ENCODE measurements at places on chromosomes 11 and 22.

- DNase-seq: no peak
These were observed 11.0 kb upstream of the MICALL1 start for GRCh38 chr22:37894939-37895670.

DNA sequence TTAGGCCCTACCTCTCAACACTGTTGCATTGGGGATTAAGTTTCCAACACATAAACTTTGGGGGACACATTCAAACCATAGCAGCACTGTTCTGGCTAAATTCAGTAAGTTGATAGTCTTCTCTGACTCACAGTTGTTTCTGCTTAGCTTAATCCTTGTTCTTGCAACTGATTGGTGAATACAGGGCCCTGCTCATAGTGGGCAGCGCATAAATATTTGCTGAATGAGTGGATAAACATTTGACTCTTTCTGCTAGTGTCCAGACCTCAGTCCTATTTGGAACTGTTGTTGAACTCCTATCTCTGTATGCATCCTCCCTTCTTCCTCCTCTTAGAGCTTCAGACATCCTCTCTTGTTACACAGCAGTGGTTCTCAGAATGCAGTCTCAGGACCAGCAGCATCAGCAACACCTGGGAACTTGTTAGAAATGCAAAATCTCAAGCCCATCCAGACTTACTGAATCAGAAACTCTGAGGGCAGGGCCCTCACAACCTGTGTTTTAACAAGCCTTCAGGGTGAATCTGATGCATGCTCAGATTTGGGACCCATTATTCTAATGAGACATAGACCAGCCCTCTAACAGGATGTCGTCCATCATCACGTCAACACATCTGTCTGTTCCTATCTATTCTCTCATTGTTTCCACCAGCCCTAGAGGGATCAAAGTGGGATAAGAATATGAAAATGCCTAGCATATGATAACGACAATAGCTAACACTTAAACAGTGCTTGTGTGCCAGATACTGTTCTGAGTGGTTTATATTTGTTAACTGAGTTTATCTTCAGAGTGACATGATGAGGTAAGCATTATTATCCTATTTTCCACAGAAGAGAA lies 22.3 kb downstream of the SPON1 start:
- DNase-seq: no peak

GRCh38 chr11:114308689-114309089 lies 12.5 kb downstream of the NNMT start:
- no peak for DNase-seq

DNA sequence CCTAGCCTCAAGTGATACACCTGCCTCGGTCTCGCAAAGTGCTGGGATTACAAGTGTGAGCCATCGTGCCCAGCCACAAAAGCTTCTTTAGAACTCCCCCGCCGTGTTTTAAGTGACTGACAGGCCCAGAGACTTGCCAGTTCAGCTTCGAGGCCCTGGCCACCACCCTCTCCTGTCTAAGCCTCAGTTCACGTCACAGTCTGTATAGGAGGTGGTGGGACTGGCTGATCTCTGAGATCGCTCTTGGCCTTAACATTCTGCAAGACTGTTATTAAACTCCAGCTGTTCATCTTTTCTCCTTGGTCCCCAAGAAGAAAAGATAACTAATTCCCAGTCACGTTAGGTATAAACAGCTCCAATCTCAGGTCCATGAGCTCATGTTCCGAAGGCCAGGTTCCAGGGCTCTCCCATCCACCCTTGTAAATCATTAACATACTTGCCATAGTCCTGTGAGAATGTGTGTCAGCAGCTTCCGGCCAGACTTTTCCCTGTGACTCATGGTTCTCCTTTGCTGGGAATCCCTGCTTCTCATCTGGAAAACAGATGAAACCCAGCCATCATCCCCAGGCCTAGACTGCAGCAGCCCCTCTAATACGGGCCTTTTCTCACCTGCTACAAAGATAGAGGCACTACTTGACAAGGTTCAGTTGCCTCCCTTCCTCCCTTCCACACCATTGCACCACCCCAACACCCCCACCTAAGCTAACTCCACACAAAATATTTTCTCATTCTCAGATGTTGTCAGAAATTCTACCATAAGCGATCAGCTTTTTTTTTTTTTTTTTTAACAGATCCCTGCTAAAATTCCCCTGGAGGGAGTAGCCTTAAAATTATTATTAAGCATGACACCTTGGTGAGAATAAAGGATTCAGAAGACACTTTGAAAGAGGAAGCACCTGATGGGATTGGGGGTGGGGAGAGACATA lies 5.6 kb upstream of the KIAA0930 start:
- no peak for DNase-seq

DNA sequence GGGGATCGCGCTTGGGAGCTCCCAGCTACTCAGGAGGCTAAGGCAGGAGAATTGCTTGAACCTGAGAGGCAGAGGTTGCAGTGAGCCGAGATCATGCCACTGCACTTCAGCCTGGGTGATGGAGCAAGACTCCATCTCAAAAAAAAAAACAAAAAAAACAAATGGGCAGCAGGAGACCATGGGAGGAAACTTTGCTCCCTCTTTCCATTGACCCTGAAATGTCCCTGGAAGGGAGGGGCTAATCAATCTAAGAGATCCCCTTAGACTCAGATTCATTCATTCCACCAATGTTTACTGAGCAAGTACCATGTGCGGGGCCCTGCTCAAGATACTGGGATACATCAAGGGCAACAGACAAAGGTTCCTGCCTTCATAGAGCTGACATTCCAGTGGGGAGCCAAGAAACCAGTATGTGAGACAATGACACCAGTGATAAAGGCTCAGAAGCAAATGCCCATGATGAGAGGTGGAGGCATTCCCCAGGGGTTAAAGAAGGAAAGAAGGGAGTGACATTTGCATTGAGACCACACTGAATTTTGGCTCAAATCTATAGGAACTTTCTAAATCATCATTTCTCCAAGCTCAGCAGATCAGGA lies 37.7 kb upstream of the TFIP11 start:
- no peak for DNase-seq

- DNase-seq: no peak
These were observed 36.8 kb downstream of the CELF1 start for GRCh38 chr11:47516155-47516554.

GRCh38 chr11:28539239-28540030 lies 431.2 kb downstream of the METTL15 start:
- DNase-seq: no peak

DNA sequence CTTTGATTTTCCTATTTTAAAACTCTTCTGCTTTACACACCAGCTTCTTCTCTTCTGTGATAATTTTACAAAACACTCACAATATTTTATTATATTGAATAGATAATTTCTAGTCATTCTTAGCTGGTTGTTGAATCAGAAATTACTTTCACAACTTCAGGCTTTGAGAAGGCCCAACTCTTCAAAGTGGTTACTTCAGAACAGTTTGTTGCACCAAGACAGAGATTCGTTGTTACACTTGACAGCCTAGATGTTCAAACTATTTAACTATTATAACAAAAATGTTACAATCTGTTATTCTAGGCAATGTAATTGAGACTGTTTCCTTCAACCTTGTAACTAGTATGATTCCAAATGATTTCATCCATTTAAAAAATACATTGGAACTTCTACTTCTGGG lies 333.2 kb upstream of the CHORDC1 start:
- DNase-seq: no peak
